ENCODE measurements at places on chromosomes 4 and X.

- DNase-seq, result no peak
Measured at GRCh38 chrX:46918434-46918833, 6.2 kb downstream of the JADE3 start.

GRCh38 chr4:155805016-155805415 is 46.2 kb downstream of the GUCY1B1 start:
- no peak for DNase-seq

GRCh38 chr4:48370260-48371134 is 29.2 kb downstream of the SLAIN2 start:
- DNase-seq, result no peak

DNA sequence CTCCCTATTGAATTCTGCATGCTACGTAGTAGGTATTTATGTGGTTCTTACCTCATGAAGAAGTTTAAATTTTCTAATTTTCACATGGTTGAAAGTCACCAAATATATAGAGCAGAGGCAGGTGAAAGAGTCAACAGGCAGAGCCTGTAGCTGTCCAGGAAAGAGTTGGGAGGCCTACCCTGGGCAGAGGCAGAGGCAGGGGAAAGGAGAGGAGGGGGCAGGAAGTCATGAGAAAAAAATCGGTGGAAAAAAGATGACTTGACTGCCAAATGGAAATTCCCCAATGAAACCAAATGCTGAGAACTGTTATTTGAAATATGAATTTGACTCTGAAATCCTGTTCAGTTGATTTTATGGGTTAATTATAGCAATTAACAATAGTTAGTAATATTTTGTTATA is 23.1 kb upstream of the GPR34 start:
- no peak for DNase-seq

GRCh38 chr4:136841526-136841925 is 690.8 kb downstream of the PCDH18 start:
- DNase-seq, result no peak

GRCh38 chr4:26110493-26110892 is 196.5 kb downstream of the SMIM20 start:
- no peak for DNase-seq

- no peak for DNase-seq
Measured at GRCh38 chr4:1294424-1294823, 4.7 kb downstream of the MAEA start.

DNA sequence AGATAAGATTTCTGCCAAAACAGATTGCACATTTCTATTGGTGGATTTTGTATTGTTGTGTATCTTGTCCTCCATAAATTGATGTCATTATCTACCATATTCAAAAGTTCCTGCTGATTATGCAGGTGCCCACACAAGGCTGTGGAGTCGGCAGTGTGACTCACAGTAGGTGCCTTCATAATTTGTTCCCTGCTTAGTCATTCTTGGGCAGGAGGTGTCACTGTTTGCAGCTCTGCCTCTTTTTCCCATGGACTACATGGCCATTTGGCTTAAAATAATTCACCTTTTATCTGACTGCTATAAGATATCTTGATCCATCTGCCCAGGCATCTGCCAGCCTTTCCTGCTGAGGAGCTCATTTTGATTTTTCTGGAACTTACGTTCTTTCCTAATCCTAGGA is 33.6 kb upstream of the ENPEP start:
- DNase-seq, result no peak

DNA sequence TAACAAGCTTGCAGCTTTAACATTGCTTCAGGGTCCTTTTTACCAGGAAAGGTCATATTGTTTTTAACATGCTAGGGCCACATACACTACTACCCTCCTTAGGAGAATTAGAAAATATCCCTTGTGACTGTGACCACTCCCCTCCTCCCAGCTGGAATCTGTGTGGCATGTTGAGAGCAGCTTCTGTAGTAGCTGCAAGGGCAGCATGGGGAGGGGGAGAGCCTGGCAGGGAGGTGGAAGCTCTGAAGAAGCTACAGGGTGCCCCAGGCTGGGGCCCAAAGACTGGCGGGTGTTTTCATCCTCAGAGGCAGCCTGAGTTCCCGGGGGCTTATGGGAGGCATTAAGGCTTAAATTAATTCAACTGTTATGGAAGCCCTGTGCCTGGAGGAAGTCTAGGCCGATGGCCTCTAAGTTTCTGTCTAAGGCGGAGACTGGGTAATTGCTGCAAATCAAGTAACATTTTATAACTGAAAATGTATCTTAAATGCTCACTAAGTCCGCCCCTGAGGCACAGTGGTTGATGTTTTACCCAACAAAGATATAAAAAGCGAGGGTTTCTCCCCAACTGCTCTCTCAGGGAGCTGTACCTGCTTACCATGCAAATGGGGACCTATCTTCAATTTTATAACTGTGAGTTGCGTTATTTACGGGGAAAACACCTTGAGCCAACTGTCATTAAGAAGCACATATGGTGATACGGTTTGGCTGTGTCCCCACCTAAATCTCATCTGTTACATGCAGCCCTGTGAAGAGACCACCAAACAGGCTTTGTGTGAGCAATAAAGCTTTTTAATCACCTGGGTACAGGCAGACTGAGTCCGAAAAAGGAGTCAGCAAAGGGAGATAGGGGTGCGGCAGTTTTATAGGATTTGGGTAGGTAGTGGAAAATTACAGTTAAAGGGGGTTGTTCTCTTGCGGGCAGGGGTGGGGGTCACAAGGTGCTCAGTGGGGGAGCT is 37.4 kb upstream of the STS start:
- DNase-seq, result no peak

GRCh38 chr4:102881343-102881742 is 12.6 kb downstream of the CISD2 start:
- no peak for DNase-seq

GRCh38 chr4:89368861-89369260 is 61.3 kb upstream of the GPRIN3 start:
- DNase-seq, result no peak

DNA sequence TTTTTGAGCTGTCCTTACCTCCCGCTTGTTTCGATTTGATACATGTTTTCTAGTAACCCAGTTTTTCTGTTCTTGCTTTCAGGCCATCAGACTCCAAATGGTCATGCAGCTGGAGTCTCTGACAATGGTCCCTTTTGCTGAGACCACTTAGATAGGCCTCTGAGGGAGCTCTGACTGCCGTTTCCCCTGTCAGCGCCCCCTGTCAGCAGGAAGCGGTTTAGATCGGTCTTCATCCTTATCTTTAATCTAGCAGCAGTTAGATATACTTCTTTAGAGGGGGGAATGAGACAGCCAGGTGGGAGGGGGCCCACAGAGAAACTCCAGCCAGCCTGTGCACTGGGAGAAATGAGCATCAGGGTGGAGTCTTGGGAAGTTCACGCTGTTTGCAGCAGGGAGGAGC is 457.9 kb downstream of the GPAT3 start:
- no peak for DNase-seq

All from epithelial cell of prostate (primary cell).